Cardiac muscle cell (in vitro differentiated cells and primary cell): ENCODE measurements at places on chromosomes 1 and 21.

- no peak overlapping the region for H3K27ac ChIP-seq
- no peak for DNase-seq
- H3K27me3 ChIP-seq = peaks cover 83% of the 10 kb centered on the region
- H3K36me3 ChIP-seq = no peaks in the 10 kb centered on the region
These were observed 1.2 kb downstream of the GPR88 start for GRCh38 chr1:100538913-100539835.

GRCh38 chr1:66890621-66891020, 34.0 kb downstream of the DNAI4 start:
- H3K27ac ChIP-seq = no peak overlapping the region
- H3K4me1 ChIP-seq = no peaks in the 10 kb centered on the region
- no peak for DNase-seq
- H3K36me3 ChIP-seq = no peaks in the 10 kb centered on the region

DNA sequence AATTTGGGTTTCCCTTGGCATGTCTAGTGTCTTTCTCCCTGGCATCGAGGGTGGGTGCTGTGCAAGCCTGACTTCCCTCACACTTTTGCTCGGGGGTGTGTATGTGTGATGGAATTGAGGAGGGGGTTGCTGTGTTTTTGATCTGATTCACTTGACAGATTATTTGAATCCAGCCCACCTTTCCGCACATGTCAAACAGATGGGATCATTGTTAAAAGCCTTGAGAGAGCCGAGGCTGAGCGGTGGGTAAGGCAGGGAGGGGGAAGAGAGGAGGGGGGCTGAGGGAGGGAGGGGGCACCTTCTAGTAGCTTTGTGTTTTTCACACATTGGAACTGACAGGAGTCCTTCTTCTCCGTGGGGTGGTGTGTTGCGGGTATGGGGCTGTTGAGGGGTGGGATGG, 90.0 kb downstream of the PAPPA2 start:
- H3K4me1 ChIP-seq = peaks cover 17% of the 10 kb centered on the region
- no peak overlapping the region for H3K27ac ChIP-seq
- no peaks in the 10 kb centered on the region for H3K27me3 ChIP-seq
- no peak for DNase-seq

DNA sequence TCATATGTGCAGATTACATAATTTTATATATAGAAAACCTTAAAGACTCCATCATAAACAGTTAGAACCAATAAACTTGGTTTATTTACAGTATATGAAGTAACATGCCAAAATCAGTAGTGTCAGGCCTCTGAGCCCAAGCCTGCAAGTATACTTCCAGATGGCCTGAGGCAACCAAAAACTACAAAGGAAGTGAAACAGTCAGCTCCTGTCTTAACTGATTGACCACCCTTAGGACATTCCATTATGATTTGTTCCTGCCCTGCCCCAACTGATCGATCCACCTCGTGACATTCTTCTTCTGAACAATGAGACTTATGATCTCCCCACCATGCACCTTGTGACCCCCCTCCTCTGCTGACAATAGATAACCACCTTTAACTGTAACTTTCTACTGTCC, 630.3 kb downstream of the AMY1C start:
- DNase-seq = no peak
- H3K27me3 ChIP-seq = no peaks in the 10 kb centered on the region

- no peak overlapping the region for H3K4me3 ChIP-seq
- no peaks in the 10 kb centered on the region for H3K36me3 ChIP-seq
- no peak overlapping the region for H3K27ac ChIP-seq
- no peaks in the 10 kb centered on the region for H3K4me1 ChIP-seq
These were observed 20.2 kb upstream of the FAM131C start for GRCh38 chr1:16093611-16094010.

DNA sequence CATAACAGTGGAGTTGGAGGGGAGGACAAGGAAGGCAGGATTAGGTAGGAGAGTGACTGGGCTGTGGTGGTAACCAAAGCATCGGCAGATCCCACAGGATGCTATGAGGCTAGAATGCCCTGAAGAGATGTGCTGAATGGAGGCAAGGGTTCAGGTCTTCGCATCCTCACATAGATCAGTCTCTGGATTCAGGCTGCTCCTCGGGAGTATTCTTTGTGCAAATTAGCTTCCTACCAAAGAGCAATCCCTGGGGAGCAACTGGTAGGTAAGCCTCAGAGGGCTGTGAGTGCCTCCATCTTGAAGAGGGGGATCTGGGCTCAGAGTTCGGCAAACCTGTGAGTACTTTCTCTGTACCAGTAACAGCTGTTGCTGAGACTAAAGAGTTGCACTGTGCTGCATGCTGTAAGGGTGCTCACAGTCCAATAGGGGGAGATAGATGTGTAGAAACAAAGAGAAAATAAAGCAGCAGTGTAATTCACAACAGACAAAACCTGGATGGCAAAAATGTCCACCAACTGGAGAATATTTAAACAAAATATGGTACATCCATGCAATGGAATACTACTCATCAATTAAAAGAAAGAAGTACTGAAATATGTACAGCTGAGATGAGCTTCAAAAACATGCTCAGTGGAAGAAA, 322.4 kb upstream of the DEPDC1 start:
- peaks cover 8% of the 10 kb centered on the region for H3K4me1 ChIP-seq
- no peak overlapping the region for H3K4me3 ChIP-seq
- H3K27me3 ChIP-seq = no peaks in the 10 kb centered on the region
- H3K27ac ChIP-seq = no peak overlapping the region
- H3K36me3 ChIP-seq = no peaks in the 10 kb centered on the region

- no peaks in the 10 kb centered on the region for H3K36me3 ChIP-seq
- no peaks in the 10 kb centered on the region for H3K27me3 ChIP-seq
- H3K4me1 ChIP-seq = no peaks in the 10 kb centered on the region
- H3K27ac ChIP-seq = peak within 1 kb of the TSS; percentile 99
- peak; percentile 97 for DNase-seq
- H3K4me3 ChIP-seq = peak within 1 kb of the TSS; percentile 62
These were observed at the start of gene EIF2D for GRCh38 chr1:206612129-206612876. EIF2D (minus strand) TSS chr1:206612465; CDS start chr1:206612342, 123 bp downstream.

GRCh38 chr1:29687601-29688244, 451.4 kb downstream of the PTPRU start:
- no peak for DNase-seq
- peaks cover 3% of the 10 kb centered on the region for H3K27me3 ChIP-seq
- no peaks in the 10 kb centered on the region for H3K36me3 ChIP-seq
- no peak overlapping the region for H3K4me3 ChIP-seq

DNA sequence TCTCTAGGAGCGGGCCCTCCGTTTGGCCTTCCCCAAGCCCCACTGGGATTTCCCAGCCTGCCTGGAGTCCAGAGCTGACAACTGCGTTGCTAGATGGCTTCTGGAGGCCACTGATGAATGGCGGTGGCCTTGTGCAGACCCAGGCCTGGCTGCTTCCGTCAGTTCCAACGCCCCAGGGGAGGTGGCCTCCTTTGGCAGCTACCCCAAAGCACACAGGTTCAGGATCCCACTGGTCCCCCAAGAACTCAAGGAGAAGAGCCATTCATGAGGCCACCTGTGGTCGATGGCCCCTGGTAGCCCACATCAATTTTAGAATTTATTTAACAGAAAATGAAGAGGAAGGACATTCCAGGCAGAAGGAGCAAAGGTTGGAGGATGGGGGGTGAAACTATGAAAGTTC, 85.2 kb downstream of the LACTBL1 start:
- H3K36me3 ChIP-seq = no peaks in the 10 kb centered on the region
- no peak overlapping the region for H3K4me3 ChIP-seq
- no peak for DNase-seq
- H3K27me3 ChIP-seq = no peaks in the 10 kb centered on the region

DNA sequence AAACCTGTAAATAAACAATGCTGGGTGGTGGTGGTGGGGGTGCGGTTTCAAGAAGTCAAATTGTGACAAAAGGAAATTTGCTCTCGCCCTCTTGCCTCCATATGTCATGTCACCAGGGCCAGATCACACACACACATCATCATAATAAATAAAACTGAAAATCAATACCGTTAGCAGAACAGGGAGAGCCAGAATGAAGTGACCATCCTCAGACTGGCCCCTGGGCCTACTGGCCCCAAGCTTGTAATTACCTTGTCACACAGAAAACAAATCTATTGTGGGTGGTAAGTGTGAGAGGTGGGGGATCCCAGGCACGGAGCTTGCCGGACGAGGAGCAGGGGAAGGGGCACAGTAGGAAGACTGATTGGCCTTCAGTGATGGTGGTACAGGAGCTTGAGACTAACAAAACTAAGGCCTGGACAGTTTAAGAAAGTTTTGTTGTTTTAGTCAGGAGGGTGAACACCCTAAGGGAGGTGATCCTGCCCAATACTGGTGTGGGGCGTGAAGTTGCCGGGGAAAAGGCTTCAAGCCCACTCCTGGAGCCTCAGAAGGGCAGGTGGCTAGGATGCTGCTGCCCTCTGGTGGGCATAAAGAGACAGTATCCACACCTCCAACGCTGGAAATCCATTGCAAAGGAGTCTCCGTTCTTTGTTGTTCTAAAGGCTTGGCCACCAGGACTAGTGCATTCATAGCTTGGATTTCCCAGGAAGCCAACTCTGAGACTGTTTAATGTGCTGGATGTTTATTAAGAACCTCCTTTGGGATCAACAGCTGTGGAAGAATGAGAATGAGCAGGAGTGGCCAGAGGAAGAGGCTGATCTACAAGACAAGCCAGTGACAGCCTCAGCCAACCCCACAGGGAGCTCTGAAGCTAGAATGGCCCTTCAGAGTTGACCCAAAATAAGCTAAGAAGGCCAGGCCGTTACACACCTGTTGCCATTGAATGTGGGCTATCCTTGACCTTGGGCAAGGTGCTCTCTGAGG, 8.1 kb upstream of the C1orf216 start:
- no peak overlapping the region for H3K27ac ChIP-seq
- no peaks in the 10 kb centered on the region for H3K36me3 ChIP-seq
- H3K4me3 ChIP-seq = no peak overlapping the region
- no peaks in the 10 kb centered on the region for H3K4me1 ChIP-seq

- H3K4me3 ChIP-seq = no peak overlapping the region
- no peak overlapping the region for H3K27ac ChIP-seq
- H3K36me3 ChIP-seq = peaks cover 28% of the 10 kb centered on the region
- no peaks in the 10 kb centered on the region for H3K27me3 ChIP-seq
These were observed 7.1 kb downstream of the COL6A1 start for GRCh38 chr21:45988366-45989347.

GRCh38 chr21:43294194-43294902, 125.5 kb downstream of the CRYAA start:
- peaks cover 11% of the 10 kb centered on the region for H3K4me1 ChIP-seq
- no peaks in the 10 kb centered on the region for H3K27me3 ChIP-seq
- H3K27ac ChIP-seq = peak overlapping the region; percentile 38
- no peaks in the 10 kb centered on the region for H3K36me3 ChIP-seq
- DNase-seq = no peak

DNA sequence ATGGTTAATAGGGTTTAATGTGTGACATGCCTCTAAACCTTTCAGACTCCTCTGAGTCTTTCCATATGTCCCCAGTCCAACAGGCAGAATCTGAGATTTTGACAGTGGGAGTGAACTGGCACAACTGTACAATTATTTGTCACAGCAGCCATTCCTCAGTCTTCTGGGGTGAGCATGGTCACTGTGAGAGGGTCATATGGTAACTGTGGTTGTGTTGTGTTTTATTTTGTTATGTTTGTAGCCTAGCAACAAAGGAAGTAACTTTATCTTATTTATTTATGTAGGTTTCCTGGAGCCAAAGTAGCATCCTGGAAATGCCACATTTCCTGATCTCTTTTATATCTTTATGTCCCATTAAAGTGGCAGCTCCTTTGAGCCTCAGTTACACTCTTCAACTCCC, 1067.9 kb downstream of the TTLL7 start:
- H3K36me3 ChIP-seq = no peaks in the 10 kb centered on the region
- no peak overlapping the region for H3K4me3 ChIP-seq
- H3K27me3 ChIP-seq = no peaks in the 10 kb centered on the region
- peaks cover 8% of the 10 kb centered on the region for H3K4me1 ChIP-seq
- H3K27ac ChIP-seq = no peak overlapping the region

- H3K36me3 ChIP-seq = no peaks in the 10 kb centered on the region
- H3K27me3 ChIP-seq = no peaks in the 10 kb centered on the region
- no peaks in the 10 kb centered on the region for H3K4me1 ChIP-seq
- H3K4me3 ChIP-seq = no peak overlapping the region
- H3K27ac ChIP-seq = no peak overlapping the region
- DNase-seq = no peak
These were observed 11.5 kb upstream of the C1orf198 start for GRCh38 chr1:230879778-230880177.

GRCh38 chr1:22442212-22442894, 9.3 kb upstream of the ZBTB40 start:
- peak overlapping the region; percentile 75 for H3K27ac ChIP-seq
- H3K27me3 ChIP-seq = no peaks in the 10 kb centered on the region
- peaks cover 34% of the 10 kb centered on the region for H3K4me1 ChIP-seq
- no peak overlapping the region for H3K4me3 ChIP-seq

GRCh38 chr1:165871311-165872067, 44.1 kb downstream of the UCK2 start:
- no peaks in the 10 kb centered on the region for H3K4me1 ChIP-seq
- no peaks in the 10 kb centered on the region for H3K36me3 ChIP-seq
- H3K27ac ChIP-seq = no peak overlapping the region
- DNase-seq = no peak
- no peak overlapping the region for H3K4me3 ChIP-seq
